ENCODE measurements at places on chromosomes 5 and 9.

DNA sequence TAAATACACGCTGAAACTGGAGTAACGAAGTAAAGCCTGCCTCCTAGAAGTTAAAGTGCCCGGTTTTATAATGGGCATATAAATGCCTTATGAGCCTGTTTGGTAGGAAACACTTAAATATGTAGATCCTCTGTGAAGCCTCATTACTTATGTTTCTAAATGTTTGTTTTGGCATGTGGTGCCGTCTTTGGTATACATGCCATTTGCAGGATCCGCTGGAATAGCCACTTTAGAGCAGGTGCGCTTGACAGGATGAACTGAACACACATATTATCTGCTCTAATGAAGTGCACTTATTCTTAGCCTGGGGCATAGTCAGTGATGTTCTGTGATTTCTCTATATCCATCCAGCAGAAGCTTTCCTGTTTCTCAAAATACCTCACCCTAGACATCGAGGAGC, 778.1 kb upstream of the WWC1 start:
- DNase-seq = no peak

DNA sequence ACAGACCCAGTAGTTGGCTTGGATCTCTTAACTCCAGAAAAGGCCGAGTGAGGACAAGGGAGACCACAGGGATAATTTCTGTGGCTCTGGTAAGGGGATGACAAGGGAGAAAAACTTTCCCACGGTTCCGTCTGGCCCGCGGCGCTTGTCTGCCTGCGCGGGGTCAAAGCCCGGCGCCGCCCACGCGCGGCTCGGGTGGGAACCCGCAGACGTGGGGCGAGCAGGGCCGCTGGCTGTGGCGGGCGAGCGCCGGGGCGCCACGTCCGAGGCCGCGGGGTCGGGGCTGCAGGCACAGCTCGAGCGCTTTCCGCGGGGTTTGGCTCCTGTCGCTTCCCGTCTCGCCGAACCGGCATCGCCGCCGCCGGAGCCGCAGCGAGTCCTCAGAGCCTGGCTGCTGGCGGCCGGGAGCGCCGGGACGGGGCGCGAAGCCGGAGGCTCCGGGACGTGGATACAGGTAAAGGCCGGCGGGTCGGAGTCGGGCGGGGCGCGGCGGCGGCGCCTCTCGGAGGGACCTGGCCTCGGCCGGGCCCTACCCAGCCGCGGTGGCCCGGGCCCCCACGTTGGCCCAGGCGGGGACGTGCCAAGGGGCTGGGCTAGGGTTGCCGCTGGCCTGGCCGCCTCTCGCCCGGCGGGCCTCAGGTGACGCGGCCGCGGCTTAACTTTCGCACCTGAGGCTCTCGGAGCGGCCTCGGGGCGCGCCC, at the start of gene RNF180:
RNF180 (plus strand) TSS at position 344 of the 701 bp plus-strand sequence. CDS start 34,965 bp downstream, outside the sequence.
- DNase-seq = no peak

DNA sequence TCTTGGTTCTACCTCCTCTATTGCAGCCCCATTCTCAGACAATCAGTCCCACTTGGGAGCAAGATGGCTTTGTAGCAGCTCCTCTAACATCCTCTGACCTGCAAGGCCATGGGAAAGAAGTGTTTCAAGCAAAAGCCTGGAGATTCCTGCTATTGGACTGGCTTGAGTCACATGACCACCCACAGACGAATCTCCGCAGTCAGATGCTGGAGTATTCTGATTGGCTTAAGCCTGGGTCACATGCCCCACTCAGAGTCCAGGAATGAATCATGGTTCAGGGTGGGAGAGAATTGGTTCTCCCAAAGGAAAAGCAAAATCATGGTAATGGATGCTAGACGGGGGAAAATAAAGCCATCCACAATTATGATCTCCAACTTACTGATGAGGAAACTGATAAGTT, 22.6 kb upstream of the LMX1B start:
- no peak for DNase-seq

DNA sequence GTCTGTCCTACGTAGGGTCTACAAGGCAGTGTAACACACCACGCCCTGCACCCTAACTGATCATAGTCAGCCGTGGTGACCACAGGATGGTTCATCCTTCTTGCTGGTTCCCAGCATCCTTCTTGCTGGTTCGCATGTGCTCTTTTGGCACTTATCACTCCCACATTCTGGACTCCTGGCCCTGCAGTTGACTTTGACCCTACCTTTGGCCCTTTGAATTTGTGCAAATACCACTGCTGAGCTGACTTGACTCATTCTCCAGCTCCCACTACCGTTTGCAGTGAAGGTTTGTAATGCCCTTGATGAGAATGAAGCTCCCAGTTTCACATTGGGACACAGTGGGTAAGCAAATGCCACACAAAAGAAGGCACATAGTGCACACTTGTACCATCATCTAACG, 33.8 kb downstream of the PALM2AKAP2 start:
- no peak for DNase-seq

- DNase-seq = no peak
Observed at GRCh38 chr5:96577909-96578308, 84.3 kb upstream of the CAST start.

- no peak for DNase-seq
Observed at GRCh38 chr9:72089451-72090130, 29.2 kb upstream of the C9orf57 start.

Measured in CD4-positive, alpha-beta T cell treated with Interleukin-1 beta for 1 hour (primary cell).